DMS53 (cell line): ENCODE measurements at places on chromosomes 3 and 15.
A peak's percentile ranks its signal among the peaks of the same experiment; 100 is the strongest.

GRCh38 chr15:38401701-38402100 is 52.2 kb upstream of the FAM98B start:
- DNase-seq, result no peak

- peak; percentile 42 for DNase-seq
Observed at GRCh38 chr3:197956626-197956988, 3.4 kb upstream of the LMLN start.

DNA sequence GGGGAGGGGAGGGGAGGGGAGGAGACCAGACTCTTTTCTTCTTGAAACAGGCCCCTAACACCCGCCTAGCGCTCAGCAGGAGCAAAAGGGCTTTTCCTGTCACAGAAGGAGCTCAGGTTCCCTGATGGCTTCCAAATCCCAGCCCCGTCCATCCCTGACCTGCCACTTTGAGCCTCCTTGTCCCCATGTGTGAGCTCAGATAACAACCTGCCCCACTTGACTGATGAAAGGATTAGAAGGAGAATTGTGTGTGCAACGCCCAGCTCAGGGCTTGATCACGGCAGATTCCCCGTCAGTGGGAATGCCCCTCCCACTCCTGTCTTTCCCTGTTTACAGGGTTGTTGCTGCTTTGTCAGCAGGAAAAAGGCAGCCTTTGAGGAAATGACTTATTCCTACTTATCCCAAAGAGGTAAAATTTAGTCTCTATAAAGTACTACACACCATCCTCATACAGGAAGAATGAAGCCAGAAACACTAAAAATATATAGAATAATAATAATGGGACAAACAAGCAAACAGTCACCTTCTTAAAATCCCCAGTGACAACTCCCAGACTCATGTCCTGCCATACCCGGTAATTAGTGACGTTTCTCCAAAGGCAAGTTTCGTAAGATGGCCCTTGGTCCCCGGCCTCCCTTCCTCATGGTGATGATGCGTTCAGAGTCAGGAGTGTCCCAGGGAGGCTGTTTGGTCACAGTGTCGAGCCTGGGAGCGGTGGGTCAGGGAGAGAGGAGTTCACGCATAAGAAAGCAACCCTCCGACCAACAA is 6.1 kb upstream of the LRRC15 start:
- DNase-seq, result peak; percentile 65

- no peak for DNase-seq
Observed at GRCh38 chr3:5262507-5262906, 75.0 kb downstream of the EDEM1 start.

DNA sequence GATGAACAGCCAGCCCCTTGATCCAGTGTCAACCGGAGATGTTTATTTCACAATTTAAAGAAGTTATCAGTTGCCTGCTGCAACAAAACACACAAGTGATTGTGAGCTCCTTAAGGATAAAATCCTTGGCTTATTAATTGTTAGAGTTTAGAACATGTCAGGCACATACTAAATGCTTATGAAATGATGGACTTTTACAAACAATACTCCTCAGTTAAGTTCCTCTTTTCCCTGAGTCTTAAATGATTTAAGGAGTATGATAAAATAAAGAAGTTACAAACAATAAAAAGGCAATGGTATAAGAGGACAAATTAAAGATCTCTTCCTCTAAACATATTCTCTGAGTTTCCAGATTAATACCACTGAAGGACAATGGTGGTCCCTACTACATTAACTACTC is 5.7 kb downstream of the GHSR start:
- DNase-seq, result no peak

DNA sequence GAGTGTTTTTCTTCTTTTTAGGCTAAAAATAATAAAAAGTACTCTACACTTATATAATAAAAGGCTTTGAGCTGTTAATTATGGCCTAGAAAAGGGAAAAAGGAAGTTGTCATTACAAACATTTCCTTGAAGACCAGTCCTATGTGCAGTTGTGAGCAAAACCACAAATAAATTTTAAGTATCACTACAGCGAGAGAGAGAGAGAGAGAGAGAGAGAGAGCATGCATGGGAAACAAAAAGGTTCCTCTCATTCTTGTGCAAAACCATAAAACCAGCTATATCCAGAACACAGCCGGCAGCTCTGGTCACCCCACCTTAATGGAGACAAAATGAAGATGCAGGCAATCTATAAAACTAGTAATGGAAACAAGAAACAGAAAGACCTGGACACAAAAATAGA is 33.6 kb downstream of the HEG1 start:
- no peak for DNase-seq

DNA sequence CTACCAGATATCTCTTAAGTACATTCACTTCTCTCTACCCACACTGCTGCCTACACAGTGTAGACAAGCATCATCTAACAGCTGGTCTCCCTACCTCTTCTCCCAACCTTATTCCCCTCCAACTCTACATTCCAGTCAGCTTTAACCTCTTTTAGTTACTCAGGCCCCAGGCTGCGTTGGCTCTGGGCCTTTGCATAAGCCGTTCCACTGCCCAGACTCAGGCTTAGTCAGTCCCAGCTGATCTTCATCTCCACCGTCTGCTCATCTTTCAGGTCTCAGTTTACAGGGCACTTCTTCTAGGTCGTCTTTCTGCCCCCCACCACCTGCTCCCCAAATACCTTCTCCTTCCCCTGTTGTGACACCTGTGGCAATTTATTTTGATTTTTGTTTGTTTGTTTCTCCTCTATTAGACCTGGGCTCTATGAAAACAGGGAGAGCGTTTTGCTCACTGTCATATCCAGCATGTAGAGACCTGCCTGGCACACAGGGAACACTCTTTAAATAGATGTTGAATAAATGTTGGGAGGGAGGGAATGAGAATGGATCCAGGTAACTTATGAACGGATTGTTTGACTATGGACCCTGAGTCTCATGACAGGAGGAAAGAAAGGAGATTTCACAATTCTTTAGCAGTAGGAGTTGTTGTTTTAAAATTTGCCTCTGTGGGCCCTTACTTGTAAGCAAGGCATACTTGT is 11.1 kb downstream of the SLC27A2 start:
- DNase-seq, result no peak

GRCh38 chr3:12471241-12471640 is 13.0 kb upstream of the TSEN2 start:
- DNase-seq, result peak; percentile 37

- DNase-seq, result no peak
Observed at GRCh38 chr3:48585411-48585810, 9.7 kb downstream of the COL7A1 start.

- no peak for DNase-seq
Observed at GRCh38 chr3:12612514-12613226, 51.2 kb downstream of the RAF1 start.

DNA sequence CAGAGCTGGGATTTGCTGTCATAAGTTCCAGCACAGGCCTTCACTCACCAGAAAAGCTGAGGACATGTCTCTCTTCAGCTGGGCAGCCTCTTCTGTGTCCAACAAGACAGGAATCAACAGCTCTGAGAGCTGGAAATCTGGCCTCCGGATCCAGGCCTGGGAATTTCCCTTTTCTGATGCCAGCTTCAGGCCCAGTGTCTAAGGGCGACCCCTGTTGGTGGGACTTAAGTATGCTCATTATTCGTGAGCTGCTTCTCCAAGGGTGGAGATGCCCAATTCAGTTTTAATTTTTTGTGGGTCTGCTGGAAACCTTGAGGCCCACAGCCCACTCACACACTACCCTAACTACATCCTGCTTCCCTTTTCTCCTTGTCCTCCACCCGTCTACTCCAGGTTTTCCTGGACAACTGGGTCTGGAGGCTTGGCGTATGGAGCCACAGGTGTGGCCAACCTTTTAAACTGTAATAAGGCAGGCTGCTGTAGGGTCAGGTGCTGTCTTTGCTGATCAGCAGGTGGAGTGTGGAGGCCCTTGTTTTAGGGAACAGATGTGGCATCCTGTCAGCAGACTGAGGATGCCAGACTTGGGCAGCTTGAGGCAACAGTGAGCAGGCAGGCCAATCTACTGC is 2.6 kb upstream of the CEMIP start:
- peak; percentile 84 for DNase-seq

GRCh38 chr3:1609416-1609815 is 489.2 kb upstream of the CNTN4 start:
- DNase-seq, result peak; percentile 48

- DNase-seq, result no peak
Observed at GRCh38 chr3:48068886-48069285, 52.7 kb upstream of the MAP4 start.

- DNase-seq, result no peak
Observed at GRCh38 chr15:31257286-31257685, 69.3 kb upstream of the KLF13 start.

DNA sequence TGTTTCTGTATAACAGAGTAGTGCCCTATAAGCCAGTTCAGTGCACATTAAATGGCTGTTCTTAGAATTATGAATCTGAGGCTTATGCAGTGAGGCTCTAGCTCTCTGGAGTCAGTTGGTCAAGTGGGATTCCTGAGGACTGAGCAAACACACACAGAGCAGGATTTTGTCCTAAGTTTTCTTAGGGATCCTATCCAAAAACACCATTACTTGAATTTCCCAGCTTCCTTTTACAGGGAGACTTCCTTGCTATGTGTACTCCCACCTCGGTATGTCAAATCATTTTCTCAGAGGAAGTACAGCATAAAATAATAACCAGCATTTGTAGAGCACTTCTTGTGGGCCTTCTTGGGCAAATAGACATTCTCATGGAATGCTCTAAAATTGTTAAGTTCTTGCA is 63.1 kb upstream of the GOLGA6B start:
- no peak for DNase-seq

GRCh38 chr3:167783781-167784180 is 48.3 kb downstream of the SERPINI1 start:
- no peak for DNase-seq
